ENCODE measurements at places on chromosomes 13 and 19.

GRCh38 chr19:42407816-42408175 is 17.7 kb upstream of the CNFN start:
- no peak for DNase-seq

- DNase-seq, result no peak
Measured at GRCh38 chr13:45873491-45874325, 22.2 kb upstream of the SIAH3 start.

- no peak for DNase-seq
Measured at GRCh38 chr19:3945838-3946237, 13.0 kb downstream of the NMRK2 start.

DNA sequence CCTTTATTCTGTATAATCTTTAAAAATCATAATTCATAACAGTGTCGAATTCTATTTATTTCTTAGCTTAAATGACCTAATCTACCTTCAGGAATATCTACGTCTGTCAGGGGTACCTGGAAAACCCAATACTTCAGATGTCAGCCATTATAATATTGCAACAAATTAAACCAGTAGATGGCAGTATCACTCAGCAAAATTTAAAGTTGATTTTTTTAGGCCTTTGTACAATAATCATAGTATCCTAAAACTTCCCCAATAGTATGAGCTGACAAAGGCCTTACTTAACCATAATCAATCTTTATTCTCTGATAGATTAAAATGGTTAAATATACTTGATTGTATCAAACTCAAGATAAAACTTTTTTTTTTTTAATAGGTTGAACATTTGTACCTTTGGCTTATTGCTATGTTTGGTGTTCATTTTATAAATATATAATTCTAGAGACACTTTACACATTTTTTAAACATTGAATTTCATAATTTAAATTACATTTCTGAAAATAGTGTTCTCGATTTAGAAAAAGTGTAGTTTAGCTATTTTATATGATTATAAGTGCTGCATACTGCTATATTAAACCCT is 830.2 kb upstream of the SPRY2 start:
- DNase-seq, result no peak

DNA sequence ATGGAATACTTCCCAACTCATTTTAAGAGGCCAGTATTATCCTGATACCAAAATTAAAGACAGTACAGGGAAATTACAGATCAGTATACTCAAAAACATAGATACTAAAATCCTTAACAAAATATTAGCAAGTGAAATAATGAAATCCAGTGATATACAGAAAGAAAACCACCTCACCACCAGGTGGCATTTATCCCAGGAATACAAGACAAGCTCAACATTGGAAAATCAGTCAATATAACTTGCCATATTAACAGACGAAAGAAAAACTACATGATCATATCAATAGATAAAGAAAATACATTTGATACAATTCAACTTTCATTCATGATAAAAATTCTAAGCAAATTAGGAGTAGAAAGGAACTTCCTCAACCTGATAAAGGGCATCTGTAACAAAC is 6.7 kb upstream of the GNA15 start:
- DNase-seq, result peak; percentile 54

GRCh38 chr13:77213644-77214043 is 113.2 kb downstream of the MYCBP2 start:
- DNase-seq, result no peak

DNA sequence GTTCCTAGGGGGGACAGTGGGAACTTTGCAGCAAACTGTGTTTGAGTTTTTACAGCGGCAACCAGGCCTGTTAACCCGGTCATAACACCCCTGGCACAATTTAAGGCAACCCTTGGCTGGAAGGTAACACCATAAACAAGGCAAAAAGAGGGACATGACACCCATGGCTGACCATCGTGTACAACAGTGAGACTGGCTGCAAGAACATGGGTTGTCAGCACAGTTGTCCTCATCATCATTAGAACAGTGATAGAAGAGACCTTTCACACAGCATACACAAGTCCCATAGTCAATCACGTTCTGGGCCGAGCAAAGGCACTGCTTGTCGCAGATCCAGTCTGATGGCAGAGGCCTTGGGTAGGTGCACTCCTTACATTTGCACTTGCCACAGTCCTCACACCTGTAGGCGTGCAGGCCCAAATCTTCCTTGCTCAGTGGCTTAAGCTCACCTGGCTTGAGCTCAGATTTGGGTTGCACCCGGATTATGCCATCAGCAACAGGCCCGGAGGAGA is 4.1 kb downstream of the SPRY2 start:
- DNase-seq, result no peak

DNA sequence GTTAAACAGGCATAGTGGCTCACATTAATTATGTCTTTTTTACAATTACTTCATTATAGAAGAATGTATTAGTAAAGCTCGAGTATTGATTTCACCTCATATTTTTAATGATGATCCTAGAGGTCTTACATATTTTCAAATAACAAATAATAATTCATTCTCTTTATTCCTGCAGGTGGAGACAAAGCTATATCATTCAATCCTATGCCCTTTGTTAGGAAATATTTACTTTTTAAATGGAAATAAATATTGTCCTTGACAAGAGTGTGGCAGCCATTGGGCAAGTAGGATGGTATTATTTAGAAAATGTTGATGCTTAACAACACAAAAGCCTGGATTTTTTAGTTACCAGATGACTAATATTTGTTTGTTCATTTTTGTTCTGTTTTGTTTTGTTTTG is 127.6 kb downstream of the COG6 start:
- no peak for DNase-seq

GRCh38 chr13:114258589-114258988 is 22.8 kb upstream of the UPF3A start:
- no peak for DNase-seq

- no peak for DNase-seq
Measured at GRCh38 chr19:47106821-47107201, 6.8 kb downstream of the ZC3H4 start.

DNA sequence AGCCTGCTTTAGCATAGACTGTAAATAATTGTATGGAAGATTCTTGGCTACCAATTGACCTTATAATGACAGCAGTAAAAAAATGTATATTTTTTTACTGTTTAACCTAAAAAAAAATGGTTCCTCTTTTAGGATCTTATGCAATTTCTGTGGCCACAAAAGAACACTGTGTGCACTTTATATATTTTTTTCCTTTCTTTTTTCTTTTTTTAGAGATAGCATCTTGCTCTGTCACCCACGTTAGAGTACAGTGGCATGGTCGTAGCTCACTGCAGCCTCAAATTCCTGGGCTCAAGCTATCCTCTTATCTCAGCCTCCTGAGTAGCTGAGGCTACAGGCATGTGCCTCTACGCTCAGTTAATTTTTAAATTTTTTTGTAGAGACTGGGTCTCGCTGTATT is 6.1 kb downstream of the FLT3 start:
- no peak for DNase-seq

DNA sequence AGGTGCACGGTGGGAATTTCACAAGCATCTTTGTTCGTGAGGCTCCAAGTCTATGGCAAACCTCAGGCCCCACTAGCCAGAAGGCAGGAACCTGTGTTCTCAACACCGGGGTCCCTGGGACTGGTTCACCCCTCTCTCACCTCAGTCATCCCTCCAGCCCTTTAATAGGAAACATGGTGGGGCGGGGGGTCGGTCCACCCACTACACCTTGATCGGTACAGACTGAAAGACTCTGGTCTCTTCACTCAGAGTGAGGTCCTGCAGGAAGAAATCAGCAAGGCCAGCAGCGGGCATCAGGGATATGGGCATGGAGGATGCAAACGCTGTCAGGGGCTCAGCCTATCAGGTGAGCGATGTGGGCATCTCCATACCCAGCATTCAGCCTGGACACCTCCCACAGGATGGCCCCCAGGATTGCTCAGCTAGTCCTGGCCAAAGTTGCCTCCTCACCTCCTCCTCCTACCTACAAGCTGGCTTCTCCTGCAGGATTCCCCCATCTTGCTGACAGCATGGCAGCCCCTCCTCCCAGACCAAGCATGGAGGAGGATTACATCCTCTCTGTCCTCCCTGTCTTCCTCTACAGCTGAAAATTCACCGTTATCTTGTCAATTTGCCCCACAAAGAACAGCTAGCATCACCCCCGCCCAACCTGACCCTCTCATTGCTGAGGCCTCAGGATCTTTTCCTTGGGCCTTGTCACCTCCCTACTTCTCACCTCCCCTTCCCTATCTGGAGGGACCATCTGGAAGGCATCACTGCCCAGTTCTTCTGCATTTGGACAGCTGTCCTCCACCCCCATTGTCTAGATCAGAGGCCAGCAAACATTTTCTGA is 37.3 kb upstream of the CD33 start:
- DNase-seq, result no peak

DNA sequence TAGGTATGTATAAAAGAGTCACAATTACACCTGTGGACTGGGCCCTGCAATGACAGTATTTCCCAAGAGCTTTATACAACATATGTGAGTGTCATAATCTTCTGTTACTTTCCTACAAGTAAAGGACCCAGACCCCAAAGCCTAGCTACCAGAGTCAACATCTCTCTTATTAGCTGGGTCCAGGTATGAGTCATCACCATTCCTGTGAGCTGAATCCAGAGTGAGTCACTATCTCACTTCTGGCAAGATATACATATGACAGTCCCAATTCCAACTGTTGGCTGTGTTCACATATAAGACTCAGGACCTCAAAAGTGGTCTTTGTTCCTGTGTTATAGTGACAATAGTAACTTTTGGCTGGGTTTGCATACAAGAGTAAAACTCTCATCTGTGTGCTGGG is 46.7 kb downstream of the ZNF729 start:
- no peak for DNase-seq

- DNase-seq, result no peak
Measured at GRCh38 chr13:39957868-39958677, 302.6 kb downstream of the COG6 start.

DNA sequence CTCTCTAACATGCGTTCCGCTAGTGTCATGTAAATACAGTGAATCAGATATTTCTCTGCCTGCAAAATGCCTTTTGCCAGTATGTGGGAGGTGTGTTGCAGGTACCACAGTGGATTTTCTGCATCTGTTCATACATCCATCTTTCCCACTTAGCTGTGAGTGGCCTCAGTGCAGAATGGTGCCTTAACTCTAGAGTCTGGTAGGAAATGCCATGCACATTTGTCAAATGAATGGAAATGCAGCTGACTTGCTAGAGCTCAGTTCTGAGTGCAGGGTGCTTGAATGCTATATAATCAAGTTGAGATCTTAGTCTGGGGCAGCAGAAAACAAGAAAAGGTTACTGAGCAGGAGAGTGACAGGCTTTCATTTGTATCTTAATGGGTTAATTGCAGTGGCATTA is 68.2 kb downstream of the LRCH1 start:
- no peak for DNase-seq

GRCh38 chr19:12796146-12797071 is 5.1 kb downstream of the JUNB start:
- no peak for DNase-seq

GRCh38 chr13:110244071-110244830 is 62.7 kb downstream of the COL4A1 start:
- no peak for DNase-seq

- DNase-seq, result no peak
Measured at GRCh38 chr19:57682226-57682766, 519 bp downstream of the ZNF551 start.

- DNase-seq, result no peak
Measured at GRCh38 chr13:109584844-109585361, 201.5 kb downstream of the IRS2 start.

DNA sequence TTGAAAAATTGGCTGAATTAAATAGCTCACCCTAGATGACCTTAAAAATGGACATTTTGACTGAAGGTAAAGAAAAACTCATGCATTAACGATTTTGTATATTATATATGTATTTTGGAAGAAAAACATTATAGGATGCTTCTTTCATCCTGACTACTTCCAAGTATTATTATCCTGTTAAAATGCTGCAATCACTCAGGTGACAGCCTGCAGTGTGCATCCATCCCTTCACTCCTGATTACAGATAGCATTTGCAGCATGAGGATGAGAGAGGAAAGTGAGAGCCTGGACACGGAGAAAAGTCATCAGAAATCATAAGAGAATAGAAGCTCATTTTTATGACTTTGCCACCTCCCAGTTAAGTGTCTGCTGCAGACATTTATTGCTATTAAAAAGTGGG is 1055.6 kb downstream of the PCDH17 start:
- no peak for DNase-seq

- DNase-seq, result no peak
Measured at GRCh38 chr13:113451951-113452421, 1.3 kb downstream of the ADPRHL1 start.

- DNase-seq, result no peak
Measured at GRCh38 chr13:39149896-39150295, 111.6 kb downstream of the NHLRC3 start.

DNA sequence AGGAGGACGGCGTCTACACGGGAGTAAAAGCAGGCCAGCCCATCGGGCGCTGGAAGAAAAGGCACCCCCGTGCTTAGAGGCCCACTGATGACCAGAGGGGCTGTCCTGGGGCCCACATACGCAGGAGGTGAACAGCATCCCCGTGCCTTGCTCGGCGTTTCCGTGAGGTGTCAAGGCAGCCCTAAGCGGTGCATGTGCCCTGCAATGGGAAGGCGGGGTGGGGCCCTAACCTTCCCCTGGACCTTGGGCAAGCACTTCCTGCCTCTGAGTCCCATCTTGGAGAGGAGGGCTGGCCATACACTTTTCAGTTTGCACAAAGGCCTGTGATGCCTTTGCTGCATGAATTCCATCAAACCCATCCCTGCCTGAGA is 47.8 kb upstream of the ATP11A start:
- DNase-seq, result no peak

- no peak for DNase-seq
Measured at GRCh38 chr19:10736916-10737551, 19.2 kb downstream of the DNM2 start.

DNA sequence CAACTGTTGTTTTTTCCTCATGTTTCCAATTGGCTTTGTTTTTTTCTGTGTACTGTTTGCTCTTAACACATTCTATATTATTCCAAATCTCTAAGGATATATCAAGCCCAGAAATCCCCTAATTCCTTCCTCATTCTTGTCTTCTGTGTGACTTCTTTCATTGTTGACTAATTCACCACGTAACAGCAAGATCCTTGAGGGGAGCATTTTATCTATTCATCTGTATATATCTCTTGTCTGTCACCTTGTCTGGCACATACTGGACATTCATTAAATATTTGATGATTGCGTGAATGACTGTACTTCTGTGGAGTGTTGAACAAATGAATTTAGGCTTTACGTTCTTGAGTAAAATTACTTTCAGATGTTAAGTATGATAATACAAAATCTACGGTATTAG is 44.8 kb upstream of the OLFM4 start:
- no peak for DNase-seq

GRCh38 chr19:35752746-35753350 is 4.0 kb downstream of the HSPB6 start:
- DNase-seq, result no peak

GRCh38 chr19:13329766-13330165 is 176.5 kb downstream of the CACNA1A start:
- DNase-seq, result no peak

All from tibial nerve (tissue), 4 donors.